T-helper 2 cell (primary cell): ENCODE measurements at places on chromosomes 2 and 18.

DNA sequence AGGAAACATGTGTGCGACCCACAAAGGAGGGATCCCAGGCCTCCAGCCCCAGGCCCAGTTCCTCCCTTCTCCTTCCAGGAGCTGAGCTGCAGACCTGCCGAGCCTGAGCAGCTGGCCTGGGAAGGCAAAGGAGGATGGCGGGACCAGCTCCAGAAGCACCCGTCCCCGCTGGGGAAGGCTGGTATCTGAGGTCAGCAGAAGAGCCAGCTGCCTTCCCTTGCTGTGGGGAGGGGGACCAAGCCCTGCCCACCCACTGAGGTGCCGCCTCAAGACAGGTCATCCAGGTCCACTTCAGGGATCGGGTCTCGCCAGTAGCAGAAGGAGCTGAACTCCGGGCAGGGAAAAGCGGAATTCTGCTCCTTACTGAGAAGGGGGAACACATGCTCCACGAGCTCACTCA lies 73.2 kb downstream of the EMILIN2 start:
- no peak for DNase-seq

- no peak for DNase-seq
Measured at GRCh38 chr2:165634855-165635254, 159.2 kb downstream of the GALNT3 start.

DNA sequence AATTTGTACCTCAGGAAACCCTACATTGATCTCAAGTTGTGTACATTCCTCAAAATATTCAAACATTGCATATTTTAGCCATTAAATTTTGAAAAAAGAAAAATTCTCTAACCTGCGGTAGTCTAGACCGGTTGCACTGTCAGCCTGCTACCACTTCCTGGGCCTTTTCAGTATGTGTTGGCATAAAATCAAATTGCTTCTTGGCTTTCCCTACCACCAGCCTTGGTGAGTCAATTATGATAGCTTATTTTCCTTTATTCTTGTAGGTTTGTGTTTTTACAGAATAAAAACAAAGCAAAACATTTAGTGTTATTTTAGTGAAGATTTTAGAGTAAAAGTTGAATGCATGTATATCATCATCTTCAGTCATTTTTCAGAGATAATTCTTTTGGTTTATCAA lies 61.2 kb downstream of the FAM171B start:
- no peak for DNase-seq

GRCh38 chr2:65820454-65820853 lies 388.1 kb upstream of the SPRED2 start:
- no peak for DNase-seq

DNA sequence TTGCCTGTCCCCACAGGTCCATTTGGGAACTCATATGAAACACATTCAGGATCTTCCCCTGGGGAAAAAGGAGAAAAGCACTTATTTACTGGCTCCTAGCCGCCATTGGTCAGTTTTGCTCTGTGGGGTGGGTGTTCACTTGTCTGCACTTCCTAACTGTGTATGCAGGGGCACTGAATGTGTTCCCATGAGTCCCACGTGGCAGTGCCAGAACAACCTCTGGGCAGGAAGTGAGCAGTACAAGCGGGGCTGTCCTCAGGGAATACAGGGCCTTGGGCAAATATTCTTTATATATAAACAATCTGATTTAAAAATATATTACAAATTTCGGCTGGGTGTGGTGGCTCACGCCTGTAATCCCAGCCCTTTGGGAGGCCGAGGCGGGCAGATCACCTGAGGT lies 21.8 kb upstream of the CTIF start:
- DNase-seq: no peak

- no peak for DNase-seq
Measured at GRCh38 chr2:212854771-212855170, 296.6 kb downstream of the IKZF2 start.

GRCh38 chr2:151289972-151290866 lies 751 bp upstream of the NMI start:
- DNase-seq: no peak

DNA sequence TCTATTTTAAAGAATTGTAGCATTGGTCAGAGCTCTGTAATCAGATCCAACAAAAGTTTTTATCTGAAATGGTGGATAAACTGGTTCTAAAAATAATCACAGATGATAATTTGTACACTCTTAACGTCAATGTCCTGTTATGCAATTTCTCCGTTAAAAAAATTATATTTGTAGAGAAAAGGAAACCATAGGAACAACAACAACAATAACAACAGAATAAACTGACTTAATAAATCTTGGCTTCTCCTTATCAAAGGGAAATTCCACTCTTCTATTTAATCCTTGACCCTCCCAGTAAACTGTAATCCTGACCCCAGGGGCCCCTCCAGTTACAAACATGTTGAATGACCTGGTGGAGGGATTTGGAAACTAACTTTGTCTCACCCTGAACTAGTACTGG lies 78.6 kb upstream of the ZFP36L2 start:
- no peak for DNase-seq

- DNase-seq: no peak
Measured at GRCh38 chr2:159684796-159685195, 27.5 kb upstream of the MARCHF7 start.

- no peak for DNase-seq
Measured at GRCh38 chr2:120298173-120298835, 45.7 kb downstream of the RALB start.

DNA sequence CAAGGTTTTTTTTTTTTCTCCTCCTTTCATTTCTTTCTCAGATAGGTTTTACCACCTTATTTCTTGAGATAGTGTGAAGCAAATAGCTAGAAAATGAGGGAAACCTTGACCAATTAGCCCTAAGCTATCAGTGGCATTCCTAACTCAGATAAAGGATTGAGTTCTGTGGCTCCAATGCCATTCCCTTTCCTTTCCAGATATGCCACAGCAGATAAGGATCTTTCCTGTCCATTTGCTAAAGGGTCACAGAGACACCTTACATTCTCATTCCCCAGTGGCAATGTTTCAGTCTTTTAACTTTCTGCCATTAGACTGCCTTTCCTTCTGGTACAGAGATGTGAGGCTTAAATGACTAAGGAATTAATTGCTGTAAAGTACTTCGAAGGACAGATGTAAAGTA lies 81.7 kb downstream of the MGAT5 start:
- no peak for DNase-seq
